Esophagus mucosa (tissue), 1 donor: ENCODE measurements at places on chromosomes 16 and 17. TPM values are rescaled to one million over a fixed set of nuclear protein-coding genes. Genes with fewer than 3 reads are reported as not detected.

The IGSF6 gene
- 0.76 TPM for total RNA-seq

The CRHR1 gene
- total RNA-seq, result 0.40 TPM

The SCGB1C2 gene
- not detected for total RNA-seq

The RHOT2 gene
- total RNA-seq, result 58.7 TPM

The DOC2B gene
- total RNA-seq, result 32.5 TPM

The KRTAP4-3 gene
- total RNA-seq, result not detected

The ACBD4 gene
- total RNA-seq, result 3.5 TPM

The CD7 gene
- total RNA-seq, result 0.80 TPM

The KRTAP3-2 gene
- not detected for total RNA-seq

The CBX2 gene
- 3.8 TPM for total RNA-seq

The KCNAB3 gene
- total RNA-seq, result 0.44 TPM

The SLFN14 gene
- total RNA-seq, result not detected

The MMD gene
- total RNA-seq, result 2.1 TPM

The HOXB7 gene
- 2.1 TPM for total RNA-seq

The HS3ST3A1 gene
- 4.8 TPM for total RNA-seq

The SLC35G6 gene
- not detected for total RNA-seq

The MYO15A gene
- 0.44 TPM for total RNA-seq

The USP6 gene
- total RNA-seq, result not detected

The VTN gene
- 0.60 TPM for total RNA-seq

The TNFRSF12A gene
- total RNA-seq, result 11.7 TPM

The ASGR2 gene
- total RNA-seq, result 0.24 TPM

The ABI3 gene
- 2.7 TPM for total RNA-seq

The ASIC2 gene
- total RNA-seq, result not detected

The HSD11B2 gene
- 6.6 TPM for total RNA-seq

The KIAA0753 gene
- 8.6 TPM for total RNA-seq

The SMPD3 gene
- 0.52 TPM for total RNA-seq

The TOX3 gene
- total RNA-seq, result 0.60 TPM

The KRT39 gene
- not detected for total RNA-seq

The MEIOB gene
- total RNA-seq, result not detected

The SSTR5 gene
- total RNA-seq, result not detected

The PLXDC1 gene
- total RNA-seq, result 3.1 TPM

The RNF151 gene
- not detected for total RNA-seq

The TCAP gene
- 0.40 TPM for total RNA-seq

The SGCA gene
- 0.64 TPM for total RNA-seq

The TNFSF13 gene
- 6.4 TPM for total RNA-seq
